ENCODE measurements at places on chromosomes 2 and 18.
A peak's percentile ranks its signal among the peaks of the same experiment; 100 is the strongest.

DNA sequence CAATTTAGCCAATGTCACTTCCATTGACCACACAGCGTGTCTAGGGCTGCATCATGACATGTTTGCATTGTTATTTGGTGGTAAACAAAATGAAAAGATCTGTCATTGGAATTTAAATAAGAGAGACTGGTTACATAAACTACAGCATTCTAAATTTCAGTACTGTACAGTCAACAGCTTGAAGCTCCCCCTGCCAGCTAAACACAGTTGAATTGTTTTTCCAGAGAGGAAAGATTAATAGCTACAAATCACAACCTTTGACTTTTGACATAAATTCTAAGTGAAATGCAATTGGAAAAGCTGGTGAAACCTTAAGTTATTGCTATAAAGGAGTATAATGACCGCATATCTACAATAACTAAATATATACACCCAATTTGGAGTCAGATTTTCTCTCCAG lies 1600.0 kb upstream of the ACVR2A start:
- DNase-seq = no peak

DNA sequence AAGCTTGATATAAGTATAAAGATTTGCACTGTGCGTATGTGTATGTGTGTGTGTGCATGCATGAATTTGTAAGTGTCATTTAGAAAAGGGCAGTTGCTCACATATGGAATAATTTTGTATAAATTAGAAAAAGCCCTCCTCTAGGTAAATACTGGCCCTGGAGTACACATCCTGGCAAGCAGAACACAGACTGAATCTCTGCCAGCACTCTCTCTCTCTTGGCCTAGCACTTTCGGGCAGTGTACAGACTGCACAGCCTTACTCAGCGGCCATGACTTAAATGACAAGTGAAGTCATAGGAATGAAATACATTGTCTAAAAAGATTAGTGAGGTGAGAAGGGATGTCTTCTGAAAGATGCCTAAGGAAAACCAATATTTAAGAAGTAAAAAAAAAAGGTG lies 214.1 kb downstream of the RDH14 start:
- no peak for DNase-seq

GRCh38 chr2:31324016-31324633 lies 90.2 kb downstream of the EHD3 start:
- DNase-seq = no peak

GRCh38 chr2:17594533-17595401 lies 54.3 kb downstream of the VSNL1 start:
- DNase-seq = peak; percentile 44

DNA sequence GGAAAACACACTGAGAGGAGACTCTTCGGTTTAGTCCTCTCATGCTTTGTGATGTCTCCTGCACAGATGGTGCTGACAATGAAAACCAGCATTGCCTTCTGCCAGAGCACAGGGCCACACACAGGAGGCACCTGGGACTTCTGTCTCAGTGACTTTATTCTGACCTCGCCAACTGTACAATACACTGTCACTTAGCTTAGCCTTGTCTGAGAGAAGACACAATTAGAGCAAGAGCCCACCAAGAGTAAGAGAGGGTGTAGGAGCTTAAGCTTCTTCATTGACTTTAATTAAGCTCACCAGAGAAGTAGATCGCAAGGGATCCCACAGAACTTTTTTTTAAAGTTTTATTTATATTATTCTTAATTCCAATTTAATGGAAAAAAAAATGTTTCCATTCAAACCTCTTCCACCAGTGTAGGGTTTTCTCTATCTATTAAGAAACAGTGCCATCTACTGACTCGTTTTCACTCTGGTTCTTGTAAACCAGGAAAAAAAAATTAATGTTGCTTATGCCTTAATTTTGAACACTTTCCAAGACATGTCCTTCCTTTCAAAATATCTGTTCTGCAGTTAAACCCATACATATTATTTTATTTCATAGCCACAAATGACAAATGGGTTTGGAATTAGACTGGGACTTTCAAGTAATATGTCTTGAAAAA lies 42.4 kb upstream of the DDX18 start:
- peak; percentile 56 for DNase-seq

DNA sequence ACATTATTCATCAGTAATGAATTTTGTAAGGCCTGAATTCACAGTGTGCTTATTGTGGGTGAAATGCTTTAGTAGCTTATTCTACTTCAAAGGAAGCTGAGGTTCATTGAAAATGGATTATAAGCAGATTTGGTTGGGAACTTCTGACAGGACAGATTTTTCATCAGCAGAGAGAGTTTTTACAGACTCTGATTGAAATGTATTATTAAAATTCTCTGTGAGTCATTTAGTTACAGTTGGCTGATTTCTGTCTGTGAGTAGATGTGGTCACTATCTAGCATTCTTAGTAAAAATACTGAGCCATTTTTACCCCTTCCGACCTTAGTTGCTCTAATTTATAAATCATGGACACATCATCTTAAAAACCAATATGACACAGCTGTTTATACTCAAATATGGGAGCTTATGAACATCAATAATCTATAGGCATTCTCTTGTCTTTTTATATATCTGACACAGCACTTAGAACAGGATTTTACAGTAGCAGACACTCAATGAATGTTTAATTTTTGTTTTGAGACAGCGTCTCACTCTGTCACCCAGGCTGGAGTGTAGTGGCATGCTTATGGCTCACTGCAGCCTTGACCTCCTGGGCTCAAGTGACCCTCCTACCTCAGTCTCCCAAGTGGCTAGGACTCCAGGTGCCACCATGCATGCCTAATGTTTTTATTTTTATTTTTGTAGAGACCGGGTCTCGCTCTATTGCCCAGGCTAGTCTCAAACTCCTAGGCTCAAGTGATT lies 239.6 kb downstream of the BABAM2 start:
- no peak for DNase-seq

GRCh38 chr2:167862296-167862695 lies 385.1 kb downstream of the STK39 start:
- DNase-seq = no peak

- no peak for DNase-seq
These were observed 9.6 kb downstream of the SLC14A1 start for GRCh38 chr18:45733535-45733934.

GRCh38 chr2:2876331-2877221 lies 501.0 kb downstream of the EIPR1 start:
- no peak for DNase-seq

DNA sequence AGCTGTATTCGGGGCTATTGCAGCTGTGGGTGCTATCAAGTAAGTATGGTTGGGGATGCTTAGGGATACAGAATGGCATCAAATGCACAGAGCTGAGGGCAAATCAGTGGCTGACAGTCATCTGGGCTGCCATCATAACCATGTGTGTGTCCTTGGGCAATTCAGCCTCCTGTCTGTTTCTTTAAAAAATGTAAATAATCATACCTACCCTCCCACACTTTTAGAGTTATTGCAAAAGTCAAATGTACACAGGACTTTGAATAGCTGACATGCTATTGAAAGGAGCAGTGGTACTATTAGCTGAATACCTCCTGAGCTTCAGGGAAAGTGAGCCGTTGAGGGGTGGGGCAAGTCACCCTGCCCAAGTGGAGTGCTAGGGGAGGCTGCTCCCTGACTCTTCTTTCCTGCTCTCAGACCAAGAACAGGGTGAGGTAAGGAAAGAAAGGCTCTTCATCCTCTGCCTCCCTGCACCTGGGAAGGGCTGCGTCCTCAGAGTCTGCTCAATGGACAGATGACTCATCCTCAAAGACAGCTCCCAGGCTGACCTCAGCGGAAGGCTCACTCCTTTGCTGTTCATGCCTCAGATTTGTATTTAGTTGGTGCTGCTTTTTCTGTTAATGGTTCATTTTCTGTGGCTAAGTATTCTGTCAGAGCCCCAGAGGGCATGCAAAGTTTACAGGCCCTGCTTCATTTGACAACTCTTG lies 54.9 kb upstream of the BZW1 start:
- DNase-seq = peak; percentile 80

GRCh38 chr2:57291209-57291608 lies 755.4 kb upstream of the VRK2 start:
- DNase-seq = no peak

DNA sequence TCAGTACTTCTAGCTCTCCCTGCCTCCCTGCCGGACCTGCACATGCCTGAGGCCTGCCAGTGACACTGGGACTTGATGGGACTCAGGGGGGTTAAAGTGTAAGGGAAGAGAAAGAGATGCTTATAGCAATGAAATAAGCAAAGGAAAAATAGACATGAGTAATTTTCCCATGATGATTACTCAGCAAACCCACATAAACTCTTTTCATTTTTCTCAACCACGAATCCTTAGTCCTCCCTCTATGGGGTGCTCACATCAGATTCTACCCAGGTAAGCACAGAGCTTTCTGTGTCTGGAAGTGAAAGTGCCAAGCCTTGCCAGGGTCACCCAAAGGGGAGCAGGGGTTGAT lies 44.8 kb upstream of the ANKRD62 start:
- peak; percentile 45 for DNase-seq

DNA sequence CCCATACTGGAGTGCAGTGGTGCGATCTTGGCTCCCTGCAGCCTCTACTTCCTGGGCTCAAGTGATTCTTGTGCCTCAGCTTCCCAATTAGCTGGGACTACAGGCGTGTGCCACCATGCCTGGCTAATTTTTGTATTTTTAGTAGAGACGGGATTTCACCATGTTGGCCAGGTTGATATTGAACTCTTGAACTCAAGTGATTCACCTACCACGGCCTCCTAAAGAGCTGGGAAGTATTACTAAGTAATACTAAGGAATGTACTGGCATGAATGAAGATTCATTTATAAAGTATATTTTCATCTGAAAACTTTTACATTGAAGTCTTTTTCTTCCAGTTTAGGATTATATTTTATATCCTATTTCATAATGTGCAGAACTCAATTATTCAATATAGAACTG lies 38.1 kb downstream of the NUP35 start:
- DNase-seq = peak; percentile 23

DNA sequence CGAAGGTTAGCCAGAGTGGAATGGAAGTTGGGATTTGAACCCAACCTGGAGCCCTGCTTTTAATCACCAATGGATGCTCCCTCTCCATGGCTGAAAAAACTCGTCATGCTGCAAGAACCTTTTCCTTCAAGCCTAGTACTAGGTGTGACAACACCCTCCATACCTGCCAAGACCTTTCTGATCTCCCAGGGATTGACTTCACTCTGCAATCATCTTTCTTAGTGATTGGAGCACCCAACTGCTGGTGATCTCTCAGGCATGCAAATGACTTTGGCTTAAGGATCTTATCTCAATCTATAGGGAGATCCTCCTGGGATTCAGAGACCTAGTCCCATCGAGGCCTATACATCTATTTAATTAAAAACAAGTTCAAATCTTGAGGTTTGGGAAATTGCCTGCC lies 23.5 kb upstream of the ITGB6 start:
- DNase-seq = no peak

DNA sequence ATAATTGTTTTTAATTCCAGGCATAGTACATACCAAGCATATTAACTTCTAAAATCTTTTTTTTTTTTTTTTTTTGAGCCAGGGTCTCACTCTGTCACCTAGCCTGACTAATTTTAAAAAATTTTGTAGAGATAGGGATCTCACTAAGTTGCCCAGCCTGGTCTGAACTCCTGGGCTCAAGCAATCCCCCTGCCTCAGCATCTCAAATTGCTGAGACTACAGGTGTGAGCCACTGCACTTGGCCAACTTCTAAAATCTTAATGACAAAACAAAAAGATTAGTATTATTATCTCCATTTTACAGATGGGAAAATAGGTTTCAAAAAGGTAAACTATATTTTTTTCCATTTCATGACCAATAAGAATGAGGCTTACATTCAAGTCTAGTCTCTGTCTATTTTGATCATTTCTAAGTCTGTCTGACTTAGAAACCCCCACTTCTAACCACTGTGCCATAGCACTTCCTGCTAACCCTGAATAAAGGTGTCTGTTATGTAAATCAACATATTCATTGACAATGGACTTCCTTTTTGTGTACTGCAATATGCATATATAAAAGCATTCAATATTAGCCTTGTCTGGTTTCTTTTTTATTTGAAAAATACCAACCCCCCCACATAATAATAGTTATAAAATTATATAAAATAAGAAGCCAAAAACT lies 28.7 kb upstream of the ZEB2 start:
- DNase-seq = no peak

GRCh38 chr2:44529448-44529847 lies 167.7 kb downstream of the CAMKMT start:
- no peak for DNase-seq

DNA sequence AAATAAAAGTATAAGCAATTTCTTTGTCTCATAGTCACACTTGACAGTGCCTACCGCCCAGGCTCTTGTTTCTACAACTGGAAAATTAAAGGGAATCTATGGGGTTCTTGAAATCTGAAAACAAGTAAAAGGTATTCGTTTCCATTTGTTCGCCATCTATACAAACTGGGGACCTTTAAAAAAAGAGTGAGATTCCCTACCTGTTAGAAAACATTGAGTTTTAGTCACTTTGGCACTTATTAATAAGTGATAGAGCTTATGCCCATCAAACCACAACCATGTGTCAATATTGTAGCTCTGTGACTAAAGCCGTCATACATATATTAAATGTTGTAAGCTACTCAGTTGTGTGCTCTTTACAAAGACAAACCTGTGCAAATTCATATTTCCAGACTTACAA lies 13.2 kb downstream of the FN1 start:
- DNase-seq = peak; percentile 17

- no peak for DNase-seq
These were observed 71.2 kb upstream of the DOCK10 start for GRCh38 chr2:225113371-225114015.

GRCh38 chr2:4693266-4693665 lies 989.9 kb downstream of the DCDC2C start:
- no peak for DNase-seq

GRCh38 chr2:8976442-8977259 lies 26.8 kb downstream of the MBOAT2 start:
- DNase-seq = no peak

DNA sequence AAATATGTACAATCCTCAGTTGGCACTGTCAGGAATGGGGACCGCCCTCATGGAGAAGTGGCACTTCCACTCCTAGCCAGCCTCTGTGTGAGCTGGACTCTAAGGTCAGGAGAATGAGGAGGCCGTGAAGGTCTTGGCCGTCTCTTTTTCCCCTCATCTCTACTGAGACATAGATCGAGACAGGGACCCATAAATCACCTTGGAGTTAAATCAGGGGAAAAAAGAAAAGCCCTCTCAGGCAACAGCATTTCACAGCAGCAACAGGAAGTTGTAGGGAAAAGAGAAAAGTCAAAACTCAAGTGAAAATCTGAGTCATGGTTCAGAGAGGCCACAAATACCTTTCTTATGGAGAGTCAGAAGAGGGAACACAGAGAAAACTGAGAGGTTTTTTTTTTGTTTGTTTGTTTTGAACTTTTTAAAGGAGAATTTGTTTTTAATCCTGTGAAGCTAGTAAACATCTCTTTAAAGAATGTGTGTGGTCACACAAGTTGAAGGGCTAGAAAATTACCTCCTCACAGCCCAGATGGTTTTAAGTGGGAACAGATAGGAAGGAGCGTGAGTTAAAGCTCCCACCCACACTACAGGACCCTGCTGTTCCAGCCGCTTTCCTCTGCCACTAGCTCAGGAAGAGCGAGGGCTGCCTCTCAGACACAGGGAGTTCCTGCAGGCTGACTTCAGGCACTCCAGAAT lies 30.6 kb upstream of the CYP1B1 start:
- peak; percentile 81 for DNase-seq

DNA sequence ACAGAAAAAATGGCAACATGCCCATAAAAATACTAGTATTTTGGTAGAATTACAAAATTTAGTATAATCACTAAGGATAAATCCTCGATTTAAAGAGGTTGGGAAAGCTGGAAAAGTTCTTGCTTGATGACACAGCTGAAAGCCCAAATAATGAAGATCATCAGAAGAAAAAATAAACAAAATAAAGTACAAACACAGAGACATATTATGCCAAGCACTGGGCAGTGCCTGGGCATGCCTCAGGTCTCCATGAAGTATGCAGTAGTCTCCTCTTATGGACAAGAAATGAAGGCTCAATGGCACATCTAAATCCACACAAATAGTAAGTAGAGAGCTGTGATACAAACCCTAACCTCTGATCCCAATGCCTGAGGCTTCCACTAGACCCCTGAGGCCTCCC lies 57.7 kb downstream of the RNU4ATAC start:
- DNase-seq = no peak
